Stimulated activated CD4-positive, alpha-beta T cell treated with anti-CD3 and anti-CD28 coated beads, Interleukin-4, amount 100 ng/mL, for 24 hours (primary cell): ENCODE measurements at places on chromosomes 1 and 21.

- no peak for DNase-seq
Measured at GRCh38 chr1:59631561-59632255, 183.0 kb upstream of the HOOK1 start.

- no peak for DNase-seq
Measured at GRCh38 chr1:212968368-212968863, 18.1 kb downstream of the VASH2 start.

DNA sequence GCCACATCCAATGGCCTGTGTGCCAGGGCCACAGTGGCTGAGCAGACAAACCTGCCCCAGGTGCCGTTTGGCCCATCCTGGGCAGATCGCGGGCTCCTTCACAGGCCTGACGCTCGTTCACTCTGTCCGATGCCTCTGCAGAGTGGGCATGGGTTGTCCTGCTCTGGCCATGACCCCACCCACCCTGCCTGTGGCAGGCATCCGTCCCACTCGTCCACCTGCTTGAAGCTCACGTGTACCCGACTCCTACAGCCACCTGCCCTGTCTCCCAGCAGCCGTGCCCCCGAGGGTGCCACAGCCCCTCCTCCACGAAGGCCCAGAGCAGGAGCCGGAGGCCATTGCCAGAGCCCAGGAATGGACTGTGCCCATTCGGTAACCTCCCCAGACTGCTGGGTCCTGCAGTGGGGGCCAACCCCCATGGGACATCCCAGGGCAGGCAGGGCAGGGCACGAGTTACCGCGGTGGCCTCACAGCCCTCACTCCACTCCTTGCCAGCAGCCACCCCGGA is 41.9 kb downstream of the TRIM11 start:
- DNase-seq = no peak

GRCh38 chr1:89298461-89298860 is 25.8 kb upstream of the GBP5 start:
- no peak for DNase-seq

- no peak for DNase-seq
Measured at GRCh38 chr1:89261926-89262515, 10.6 kb downstream of the GBP5 start.
